ENCODE measurements at places on chromosomes 12 and 14.
A peak's percentile ranks its signal among the peaks of the same experiment; 100 is the strongest.

GRCh38 chr14:71060825-71061455, 153.7 kb downstream of the PCNX1 start:
- DNase-seq = no peak

DNA sequence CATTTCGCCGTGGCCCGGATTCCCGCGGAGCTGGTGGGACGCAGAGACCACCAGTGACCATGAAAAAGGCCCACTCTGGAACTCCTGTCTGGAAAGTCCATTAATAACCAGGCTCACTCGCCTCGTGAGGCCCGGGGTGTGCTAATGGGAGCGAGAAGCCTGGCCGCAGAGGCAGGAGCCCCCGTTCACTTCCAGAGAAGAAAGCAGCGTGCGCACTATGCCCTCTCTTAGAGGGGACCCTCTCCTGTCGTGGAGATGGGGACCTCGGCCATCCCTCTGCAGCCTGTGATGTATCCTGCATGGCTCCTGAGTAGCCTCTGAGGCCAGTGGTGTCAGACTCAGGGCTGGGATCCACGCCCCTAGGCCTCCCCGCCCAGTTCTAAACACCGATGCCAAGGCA, 134.1 kb upstream of the VRK1 start:
- no peak for DNase-seq

- no peak for DNase-seq
Measured at GRCh38 chr12:58285551-58285950, 344.2 kb downstream of the ATP23 start.

DNA sequence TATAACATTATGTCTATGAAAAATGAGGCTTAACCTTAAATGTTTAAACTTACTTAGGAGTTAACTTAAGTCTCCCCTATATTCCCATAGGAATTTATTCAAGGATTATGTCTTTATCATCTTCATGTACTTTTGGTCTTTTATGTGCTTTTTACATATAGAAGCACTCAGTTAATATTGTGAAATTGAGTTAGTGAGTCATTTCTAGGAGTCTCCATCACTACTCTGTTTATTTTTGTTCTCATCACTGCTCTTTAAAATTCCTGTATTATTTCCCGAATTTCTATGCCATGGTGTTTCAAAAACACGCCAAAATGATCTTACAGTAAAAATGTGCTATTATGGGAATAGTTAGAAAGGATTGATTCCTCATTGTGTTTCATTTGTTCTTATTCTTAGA, 31.6 kb downstream of the TBC1D15 start:
- no peak for DNase-seq

DNA sequence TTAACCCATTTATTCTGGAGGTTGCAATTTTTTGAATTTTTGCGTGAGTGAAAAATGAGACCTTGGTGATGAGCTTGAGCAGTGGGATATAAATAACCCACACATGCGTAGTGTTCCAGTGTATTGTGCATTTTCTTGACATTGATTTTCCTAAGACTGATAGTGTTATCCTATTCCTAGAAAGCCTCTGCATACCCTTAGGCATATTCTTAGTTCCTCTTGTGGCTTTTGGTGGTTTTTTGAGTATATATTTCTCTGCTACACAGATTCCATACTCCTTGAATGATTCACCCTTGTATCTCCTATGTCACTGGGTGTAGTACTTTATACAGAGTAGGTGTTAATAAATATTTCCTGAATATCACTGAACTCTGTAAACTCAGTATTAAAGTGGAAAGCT, 363.4 kb upstream of the PDE3A start:
- no peak for DNase-seq

GRCh38 chr14:79511146-79511545, 700.2 kb downstream of the DIO2 start:
- no peak for DNase-seq

DNA sequence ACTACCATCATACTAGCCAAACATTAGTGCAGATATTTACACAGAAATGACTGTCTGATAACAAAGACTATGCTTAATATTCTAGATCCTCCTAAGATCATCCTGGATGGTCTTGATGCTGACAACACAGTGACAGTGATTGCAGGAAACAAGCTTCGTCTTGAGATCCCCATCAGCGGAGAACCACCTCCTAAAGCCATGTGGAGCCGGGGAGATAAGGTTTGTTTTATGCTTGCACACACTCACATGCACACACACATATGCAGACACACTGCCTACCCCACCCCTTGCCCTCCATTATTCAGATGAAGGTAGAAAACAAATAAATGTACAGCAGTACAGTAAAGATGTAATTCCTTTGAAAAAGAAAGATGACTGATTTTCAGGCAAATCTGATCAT, 44.4 kb upstream of the CHPT1 start:
- DNase-seq = no peak

DNA sequence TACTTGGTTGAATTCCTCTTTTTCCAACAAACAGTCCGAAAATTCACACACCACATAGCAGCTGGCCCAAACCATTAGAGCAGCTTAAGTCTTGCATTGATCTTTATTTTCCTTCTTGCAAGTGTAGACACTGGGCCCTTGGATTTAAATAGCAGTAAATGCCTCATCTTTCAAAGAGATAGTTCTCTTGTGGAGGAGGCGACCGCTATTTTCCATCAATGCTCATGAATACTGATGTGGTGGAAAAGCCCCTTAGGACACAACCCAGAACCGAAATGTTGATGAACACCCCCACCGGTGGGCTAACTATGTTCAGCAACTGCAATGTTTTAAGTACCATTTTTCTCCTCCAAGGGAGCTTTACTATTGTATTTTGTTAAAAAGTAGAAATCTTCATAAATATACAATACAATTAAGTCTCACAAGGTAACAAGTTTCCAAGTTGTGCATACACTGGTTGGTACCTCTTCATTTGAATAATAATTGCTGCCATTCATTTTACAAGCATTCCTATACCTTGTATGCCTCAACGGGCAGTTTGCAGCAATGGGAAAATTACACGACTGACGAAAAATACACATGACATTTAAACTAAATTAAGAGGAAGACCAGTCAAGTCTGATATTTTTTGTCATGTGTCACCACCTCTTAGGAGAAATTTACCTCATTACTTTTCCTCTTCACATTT, 18.0 kb downstream of the NIN start:
- DNase-seq = peak; percentile 30

GRCh38 chr12:113448873-113449272, 22.8 kb downstream of the LHX5 start:
- DNase-seq = no peak

GRCh38 chr12:109517619-109518018, 40.2 kb downstream of the UBE3B start:
- DNase-seq = no peak

DNA sequence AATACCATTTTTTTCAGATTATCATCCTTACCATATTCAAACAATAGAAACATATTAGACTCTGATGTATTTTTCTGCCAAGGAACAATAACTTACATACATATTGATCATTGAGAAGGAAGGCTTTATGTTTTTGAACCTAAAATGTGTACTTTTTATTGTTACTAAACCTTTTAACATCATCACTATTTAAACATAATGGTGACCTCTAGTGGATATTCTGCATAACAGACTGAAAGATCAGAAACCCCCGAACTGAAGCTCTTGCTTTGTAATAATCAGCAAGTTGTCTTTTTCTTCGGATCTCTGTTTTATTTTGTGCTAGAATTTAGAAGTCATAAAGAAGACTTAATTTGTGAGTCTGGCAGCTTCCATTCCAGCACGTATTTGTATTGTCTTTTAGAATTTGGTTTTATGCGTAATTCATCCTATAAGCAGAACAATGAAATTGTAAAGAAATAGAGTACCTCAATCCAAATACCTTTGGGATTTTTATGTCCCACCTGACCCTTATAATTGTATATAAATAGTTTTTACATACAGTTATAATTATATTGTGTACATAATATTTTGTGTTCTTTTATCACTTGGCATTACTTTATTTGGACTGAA, 125.9 kb upstream of the ATF1 start:
- DNase-seq = no peak

DNA sequence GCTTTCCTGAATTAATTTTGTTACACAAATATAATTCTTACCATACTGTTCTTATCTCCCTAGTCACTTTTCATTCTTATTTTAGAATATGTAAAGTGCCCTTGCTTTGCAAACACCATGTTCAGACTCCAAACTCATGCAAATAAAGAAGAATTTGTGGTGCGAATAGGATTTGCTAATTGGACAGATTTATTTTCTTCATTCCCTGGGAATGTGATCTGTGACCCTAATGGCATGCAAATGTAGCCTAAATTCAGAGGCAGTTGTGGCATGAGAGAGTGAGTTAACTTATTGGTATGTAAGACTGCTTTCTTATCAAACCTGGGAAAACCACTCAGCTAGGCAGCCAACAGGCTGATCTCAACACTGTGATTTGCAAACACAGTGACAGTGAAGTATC, 10.0 kb downstream of the CAPZA3 start:
- no peak for DNase-seq

- no peak for DNase-seq
Measured at GRCh38 chr12:113348849-113349536, 9.4 kb upstream of the PLBD2 start.

- DNase-seq = no peak
Measured at GRCh38 chr14:75025876-75026275, 23.2 kb downstream of the EIF2B2 start.

DNA sequence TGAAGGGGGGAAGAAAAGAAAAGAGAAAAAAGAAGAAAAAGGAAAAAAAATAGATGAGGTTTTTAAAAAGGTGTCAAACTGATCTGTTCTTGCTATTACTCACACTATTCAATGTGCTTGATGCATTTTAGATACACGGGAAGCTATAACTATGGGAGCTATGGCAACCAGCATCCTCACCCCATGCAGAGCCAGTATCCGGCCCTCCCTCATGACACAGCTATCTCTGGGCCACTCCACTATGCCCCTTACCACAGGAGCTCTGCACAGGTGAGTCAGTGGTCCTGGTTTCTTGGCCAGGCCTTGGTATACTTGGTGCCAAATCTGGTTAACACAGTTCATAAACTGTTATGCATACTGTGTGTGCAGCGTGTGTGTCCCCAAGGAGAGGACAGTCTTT, 24.0 kb upstream of the RIC8B start:
- no peak for DNase-seq

- DNase-seq = no peak
Measured at GRCh38 chr14:74161526-74162158, 76.9 kb downstream of the LIN52 start.

GRCh38 chr12:8951744-8952143, 2.3 kb upstream of the M6PR start:
- peak; percentile 32 for DNase-seq

- peak; percentile 78 for DNase-seq
Measured at GRCh38 chr14:93970965-93971634, 5.3 kb downstream of the ASB2 start.

All from stimulated activated CD4-positive, alpha-beta T cell treated with anti-CD3 and anti-CD28 coated beads, Interleukin-15, amount 100 ng/mL, for 24 hours (primary cell).